ENCODE measurements at places on chromosomes 16 and 17.

- DNase-seq, result no peak
Observed at GRCh38 chr17:15351478-15351840, 10.1 kb upstream of the TEKT3 start.

GRCh38 chr17:2794111-2794803 is 2.0 kb upstream of the RAP1GAP2 start:
- DNase-seq, result no peak

- no peak for DNase-seq
Observed at GRCh38 chr16:74556375-74556922, 50.5 kb downstream of the GLG1 start.

DNA sequence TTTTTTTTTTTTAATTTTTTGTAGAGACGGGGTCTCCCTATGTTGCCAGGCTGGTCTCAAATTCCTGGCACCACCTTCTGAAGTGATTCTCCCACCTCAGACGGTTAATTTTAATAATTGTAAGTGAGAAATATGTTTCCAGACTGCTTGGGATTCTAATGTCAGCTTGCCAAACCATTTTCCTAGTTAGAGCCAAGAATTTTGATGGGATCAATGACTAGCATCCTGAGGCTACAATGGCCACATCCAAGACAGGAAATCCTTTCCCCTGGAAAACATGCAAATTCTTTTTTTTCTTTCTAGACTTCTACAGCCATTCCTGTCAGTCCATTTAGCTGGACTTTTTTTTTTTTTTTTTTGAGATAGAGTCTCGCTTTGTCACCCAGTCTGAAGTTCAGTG is 32.6 kb downstream of the IGF2BP1 start:
- DNase-seq, result no peak

DNA sequence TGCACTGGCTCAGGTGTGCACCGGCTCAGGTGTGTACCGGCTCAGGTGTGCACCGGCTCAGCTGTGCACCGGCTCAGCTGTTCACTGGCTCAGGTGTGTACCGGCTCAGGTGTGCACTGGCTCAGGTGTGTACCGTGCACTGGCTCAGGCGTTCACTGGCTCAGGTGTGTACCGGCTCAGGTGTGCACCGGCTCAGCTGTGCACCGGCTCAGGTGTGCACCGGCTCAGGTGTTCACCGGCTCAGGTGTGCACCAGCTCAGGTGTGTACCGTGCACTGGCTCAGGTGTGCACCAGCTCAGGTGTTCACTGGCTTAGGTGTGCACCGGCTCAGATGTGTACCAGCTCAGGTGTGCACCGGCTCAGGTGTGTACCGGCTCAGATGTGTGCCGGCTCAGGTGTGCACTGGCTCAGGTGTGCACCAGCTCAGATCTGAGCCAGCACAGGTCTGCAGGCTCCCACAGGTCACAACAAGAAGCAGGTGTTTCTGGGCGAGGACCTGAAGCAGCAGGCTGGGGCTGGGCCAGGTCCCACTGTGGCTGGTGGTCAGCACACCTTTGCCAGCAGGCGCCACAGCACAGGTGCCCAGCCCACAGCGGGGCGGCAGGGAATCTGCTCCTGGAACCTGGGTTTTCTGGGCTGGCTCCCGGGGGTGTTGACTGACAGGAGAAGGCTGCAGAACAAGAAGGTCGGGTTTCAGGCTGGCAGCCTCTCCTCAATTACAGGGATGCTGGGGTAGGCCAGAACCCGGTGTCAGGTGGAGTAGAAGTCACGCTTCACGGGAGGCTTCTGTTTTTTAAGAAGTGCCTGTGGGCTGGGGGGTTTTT is 17.2 kb downstream of the METRNL start:
- no peak for DNase-seq

DNA sequence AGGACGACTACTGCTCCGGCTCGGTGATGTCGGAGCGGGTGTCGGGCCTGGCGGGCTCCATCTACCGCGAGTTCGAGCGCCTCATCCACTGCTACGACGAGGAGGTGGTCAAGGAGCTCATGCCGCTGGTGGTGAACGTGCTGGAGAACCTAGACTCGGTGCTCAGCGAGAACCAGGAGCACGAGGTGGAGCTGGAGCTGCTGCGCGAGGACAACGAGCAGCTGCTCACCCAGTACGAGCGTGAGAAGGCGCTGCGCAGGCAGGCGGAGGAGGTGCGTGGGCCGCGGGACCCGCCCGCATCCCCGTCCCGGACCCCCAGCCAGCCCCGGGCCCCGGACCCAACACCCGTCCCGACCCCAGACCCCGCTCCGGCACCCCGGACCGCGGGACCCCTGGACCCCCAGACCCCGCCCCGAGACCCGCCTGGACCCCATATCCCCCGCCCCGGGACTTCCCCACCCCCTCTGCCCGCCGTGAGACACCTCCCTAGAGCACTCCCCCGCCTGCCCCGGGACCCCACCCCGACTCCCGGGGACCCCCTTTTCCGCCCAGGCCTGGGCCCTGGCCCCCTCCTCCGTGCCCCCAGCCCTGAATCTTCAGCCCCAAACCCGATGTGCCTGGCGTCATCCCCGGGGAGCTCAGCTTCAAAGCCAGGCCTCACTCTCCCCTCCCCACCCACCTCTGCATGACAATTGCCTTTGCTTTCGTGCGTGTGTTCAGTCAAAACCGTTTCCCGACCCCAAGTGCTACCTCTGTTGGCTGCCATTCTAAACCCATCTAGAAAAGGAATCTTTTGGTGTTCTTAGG is 594 bp downstream of the MAPK8IP3 start:
- DNase-seq, result no peak

DNA sequence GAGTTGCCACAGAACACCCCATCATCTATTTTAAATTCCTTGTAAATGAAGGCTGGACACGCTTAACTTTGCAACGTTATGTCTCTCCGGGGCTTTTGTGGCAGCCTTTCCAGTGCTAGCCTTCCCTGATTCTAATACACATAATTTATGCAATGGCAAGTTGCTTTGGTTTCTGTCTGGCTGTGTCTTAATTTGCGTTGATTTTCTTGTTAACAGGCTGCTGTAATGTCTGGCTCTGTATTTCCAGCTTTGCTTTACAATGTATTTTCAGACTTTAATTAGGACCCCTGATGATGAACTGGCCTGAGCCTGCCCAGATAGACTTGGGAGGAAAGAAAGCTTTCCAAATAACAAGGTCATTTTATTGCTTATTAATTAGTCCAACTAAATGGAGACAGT is 30.3 kb downstream of the ARSG start:
- DNase-seq, result no peak

- DNase-seq, result no peak
Observed at GRCh38 chr16:19601083-19601976, 45.8 kb downstream of the VPS35L start.

DNA sequence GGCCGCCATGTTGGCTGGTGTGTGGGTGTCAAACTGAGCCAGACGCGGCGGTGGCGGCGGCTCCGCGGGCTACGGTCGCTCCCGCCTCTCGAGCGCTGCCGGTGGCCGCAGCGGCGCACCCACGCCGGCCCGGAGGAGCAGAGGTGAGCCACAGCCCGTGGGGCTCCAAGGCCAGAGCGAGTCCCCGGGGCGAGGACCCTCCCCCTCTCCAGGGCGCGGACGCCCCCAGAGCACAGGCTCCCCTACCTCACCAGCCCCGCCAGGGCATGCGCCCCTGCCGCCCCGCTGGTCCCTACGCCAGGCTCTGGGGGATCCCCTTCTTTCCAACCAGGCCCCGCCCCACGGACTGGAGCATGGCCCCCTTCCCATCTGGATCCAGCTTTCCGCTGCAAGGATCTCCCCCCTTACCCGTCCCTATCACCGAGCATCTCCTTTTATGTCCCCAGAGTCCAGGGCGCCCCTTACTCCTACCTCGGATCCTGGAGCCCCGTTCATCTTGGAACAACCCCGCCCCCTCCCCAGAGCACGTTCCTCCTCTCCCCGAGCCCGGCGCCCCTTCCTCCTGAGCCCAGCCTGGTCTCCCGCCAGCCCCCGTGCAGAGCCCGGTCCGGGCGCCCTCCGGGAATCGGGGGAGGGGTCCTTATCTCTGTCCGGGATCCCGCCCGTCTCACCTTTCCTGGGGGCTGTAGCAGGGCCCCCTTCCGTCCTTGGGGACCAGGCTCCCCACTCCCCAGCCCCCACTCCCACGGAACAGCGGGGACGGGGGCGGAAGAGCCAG is 412 bp downstream of the EPN2 start:
- DNase-seq, result no peak

DNA sequence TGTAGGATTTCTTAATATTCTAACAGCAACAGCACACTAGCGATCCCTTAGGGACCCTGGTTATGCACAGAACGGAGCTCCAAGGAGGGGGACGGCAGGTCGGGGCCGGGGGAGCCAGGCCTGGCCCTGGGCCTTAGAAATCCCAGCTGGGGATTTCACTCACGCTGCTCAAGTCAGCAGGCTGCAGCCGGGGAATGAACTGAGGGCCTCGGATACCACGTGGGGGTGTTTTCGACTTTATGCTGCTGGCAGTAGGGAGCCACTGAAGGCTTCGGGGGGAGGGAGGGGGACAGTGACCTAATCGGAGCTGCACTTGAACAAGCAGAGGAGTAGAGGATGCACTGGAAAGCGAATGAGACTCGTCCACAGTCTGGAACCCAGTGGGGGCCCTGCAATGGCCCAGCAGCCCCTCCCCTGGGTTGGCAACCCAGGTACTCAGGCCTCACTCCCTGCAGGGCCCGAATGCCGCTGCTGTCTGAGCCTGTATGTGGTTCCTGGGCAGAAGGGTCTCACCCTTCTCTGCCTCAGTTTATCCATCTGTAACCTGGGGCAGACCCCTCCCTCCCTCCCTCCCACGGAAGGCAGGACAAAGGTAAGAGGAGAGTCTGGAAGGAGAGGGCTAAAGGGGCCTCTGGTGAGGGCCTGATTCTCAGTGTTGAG is 53.7 kb downstream of the RPH3AL start:
- no peak for DNase-seq

DNA sequence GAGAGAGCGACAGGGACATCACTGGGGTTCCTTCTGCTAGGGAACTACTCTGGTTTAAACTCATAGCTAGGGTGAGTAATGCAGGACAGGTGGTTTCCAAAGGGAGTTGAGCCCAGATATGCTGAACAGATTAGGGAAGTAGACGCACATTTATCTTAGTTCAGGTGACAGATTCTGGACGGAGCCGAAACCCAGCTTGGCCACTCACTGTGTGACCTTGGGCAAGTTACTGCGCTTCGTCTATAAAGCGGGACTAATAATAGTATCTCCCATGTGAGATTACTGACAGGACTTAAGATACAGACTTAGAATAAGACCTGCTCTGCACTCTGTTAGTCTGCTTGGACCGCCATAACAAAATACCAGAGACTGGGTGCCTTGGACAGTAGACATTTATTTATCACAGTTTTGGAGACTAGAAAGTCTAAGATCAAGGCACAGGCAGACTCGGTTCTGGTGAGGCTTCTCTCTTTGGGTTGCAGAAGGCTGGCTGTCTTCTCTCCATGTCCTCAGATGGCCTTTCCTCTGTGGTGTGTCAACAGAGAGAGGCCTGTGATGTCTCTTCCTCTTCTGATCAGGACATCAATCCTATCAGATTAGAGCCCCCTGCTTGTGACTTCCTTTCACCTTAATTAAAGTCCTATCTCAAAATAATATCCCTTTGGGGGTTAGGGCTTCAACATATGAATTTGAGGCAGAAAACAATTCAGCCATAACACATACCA is 12.1 kb downstream of the SCNN1G start:
- DNase-seq, result no peak

DNA sequence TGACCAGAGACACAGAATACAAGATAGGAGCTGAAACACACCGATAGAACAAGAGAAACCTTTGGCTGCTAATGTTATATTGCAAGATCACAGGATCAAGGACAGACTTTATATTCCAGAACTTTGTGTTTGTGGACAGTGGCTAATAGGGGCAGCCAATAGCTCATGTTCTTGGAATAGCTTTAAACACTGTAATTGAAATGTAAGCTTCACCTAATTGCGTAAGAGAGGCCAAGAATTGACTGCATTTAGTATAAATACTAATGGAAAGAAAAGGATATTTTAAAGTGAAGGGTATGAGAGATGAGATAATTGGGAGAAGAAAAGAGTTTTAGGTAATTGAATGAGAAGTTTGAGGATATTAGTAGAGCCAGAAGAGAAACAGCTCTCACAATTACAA is 758.8 kb downstream of the CDH11 start:
- no peak for DNase-seq

DNA sequence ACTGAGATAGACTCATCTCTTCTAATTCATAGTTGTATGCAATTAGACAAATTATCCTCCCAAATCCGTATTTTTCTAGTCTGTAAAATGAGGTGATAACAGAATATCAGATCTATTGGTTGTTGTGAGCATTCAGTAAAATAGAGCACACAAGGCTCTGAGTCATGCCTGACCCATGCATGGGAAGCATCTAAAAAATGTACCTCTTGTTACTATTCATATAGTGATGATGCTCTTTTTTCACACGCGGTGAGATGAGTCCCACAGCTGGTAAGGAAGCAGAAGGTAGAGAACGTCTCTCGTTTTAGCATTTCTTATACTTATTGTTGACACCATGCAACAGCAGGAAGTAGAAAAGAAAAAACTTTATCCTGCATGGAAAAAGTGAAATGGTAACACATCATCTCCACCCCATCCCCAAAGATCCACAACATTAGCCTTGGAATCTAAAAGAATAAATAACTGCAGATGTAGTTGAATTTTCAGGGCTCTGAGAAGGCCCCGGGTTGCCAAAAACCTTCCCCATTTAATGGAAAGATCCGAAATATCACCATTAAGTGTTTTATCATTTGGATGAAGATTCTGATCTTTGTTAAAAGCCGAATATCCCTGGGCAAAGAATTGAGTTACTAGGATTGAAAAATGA is 215.6 kb downstream of the TMEM114 start:
- DNase-seq, result no peak

DNA sequence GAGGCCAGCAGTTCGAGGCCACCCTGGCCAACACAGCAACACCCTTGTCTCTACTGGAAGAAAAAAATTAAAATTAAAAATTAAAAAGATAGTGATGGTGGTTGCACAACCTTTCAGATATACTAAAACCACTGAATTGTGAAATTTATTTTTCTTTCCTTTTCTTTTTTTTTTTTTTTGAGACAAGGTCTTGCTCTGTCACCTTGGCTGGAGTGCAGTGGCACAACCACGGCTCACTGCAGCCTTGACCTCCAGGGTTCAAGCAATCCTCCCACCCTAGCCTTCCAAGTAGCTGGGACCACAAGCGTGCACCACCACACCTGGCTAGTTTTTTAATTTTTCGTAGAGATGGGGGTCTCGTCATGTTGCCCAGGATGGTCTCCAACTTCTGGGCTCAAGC is 254.4 kb downstream of the SLC39A11 start:
- no peak for DNase-seq

DNA sequence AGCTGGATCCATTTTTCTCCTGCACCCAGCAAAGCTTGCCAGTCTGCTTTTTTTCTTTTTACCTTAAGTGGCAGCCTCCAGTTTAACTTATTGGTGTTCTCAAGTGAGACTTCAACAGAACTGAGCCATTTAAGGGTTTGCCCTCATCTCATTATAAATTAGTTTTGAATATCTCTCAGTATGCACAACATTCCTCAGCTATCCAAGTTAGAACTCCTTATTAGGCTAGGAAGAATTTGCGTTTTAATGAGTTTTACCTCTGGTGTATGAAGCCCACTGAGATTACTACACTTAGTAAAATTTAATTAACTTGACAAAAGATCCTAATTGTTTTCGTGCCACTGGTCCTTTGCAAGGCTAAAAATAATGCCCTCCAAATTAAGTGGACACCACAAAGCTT is 232.4 kb downstream of the CDH11 start:
- no peak for DNase-seq

- no peak for DNase-seq
Observed at GRCh38 chr17:38327936-38328335, 15.8 kb downstream of the GPR179 start.

All from NCI-H1048 (cell line).